Chondrocyte (in vitro differentiated cells): ENCODE measurements at places on chromosomes 2 and 18.

DNA sequence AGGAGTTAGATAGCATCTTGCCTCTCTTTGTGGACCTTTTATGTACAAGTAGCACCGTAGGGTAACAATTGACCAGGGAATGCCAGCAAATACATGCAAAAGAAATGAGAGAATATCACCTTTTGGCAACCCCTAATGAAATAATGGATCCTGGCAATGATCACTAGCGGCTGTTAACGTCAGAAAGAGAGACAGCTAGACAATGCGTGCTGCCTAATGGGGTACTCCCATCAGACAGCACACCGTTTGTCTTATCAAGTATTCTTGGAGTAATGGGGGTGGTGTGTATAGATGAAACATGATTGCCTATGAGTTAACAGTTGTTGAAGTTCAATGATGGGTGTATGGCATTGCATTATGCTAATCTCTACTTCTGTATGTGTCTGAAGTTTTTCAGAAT, 1.6 kb downstream of the ELAC1 start:
- no peak for DNase-seq

- no peak for DNase-seq
These were observed 138.4 kb upstream of the DLGAP1 start for GRCh38 chr18:4593459-4593858.

DNA sequence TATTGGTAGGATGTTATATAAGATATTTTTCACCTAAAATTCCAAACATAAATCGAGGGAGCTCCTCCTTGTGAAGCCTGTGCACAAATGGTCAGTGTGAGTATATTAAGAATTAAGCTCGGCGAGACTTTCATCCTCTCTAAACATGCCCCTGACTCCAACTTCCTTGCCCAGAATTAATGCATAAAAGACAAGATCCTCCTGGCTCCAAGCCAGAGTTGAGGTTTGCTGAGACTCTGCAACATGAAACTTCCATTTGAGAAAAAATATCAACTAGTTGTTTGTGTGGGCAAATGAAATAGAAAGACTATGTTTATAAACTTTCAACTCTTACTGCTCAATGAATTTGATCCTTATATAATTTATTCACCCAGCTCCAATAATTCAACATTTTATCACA, 68.1 kb downstream of the CCDC178 start:
- DNase-seq = no peak

DNA sequence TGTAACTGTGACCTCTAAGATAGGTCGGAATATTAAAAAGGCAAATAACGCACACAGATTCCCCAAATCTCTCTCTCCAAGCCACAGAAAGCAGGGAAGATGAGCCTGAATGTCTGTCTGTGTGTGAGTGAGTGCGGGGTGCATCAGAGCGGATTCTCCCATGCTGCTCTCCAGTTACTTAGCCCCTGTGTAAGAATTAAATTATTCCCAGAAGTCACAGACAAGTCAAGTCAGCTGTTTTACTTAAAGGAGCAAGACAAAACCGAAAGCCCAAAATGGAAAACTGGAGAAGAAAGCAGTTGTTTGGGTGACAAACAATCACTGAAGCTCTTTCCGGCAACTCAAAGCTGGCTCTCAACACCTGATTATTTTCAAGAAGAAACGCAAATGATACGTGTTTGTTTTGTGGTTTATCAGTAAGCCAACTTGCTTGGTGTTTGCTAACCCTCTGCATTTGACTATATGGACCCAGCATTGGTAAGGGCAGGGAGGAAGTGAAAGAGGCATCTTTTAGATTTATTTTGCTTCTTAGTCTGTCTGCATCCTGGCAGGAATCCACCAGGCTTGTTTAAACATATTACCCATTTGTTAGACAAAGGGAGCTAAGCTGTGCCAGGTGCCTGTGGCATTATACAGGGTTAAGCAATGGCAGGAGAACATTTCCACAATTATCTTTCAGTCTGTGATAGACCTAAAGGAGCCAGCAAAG, 121.5 kb upstream of the CREB1 start:
- DNase-seq = no peak

DNA sequence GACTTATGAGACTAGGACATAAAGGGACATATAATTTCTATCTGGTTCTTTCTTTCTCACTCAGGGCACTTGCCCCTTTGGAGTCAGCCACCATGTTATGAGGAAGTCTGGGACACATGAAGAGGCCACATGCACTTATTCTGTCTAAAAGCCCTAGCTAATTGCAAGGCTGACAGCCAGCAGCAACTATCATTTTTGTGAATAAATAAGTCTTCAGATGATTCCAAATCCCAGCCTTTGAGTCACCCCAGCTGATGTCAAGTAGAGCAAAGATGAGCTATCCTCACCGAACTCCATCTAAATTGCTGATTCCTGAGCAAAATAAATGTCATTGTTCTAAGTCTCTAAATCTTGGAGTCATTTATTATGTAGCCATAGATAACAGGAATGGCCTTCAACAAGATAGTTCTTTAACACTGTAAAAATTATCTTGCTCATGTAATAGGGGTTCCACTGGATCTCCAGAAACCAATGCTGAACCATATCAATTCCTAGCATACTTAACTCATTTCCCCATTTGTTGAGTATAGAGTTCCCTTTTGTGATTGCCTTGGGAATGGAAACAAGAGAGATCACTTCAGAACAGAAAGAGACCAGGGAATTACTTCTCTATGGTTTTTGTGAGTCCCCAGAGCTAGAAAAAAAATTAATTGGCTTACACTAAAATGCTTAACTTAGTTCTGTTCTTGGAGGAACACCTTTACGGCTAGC, 50.6 kb upstream of the FN1 start:
- no peak for DNase-seq
